NCI-H1436 treated with DMSO at 0.1 percent for 48 hours (cell line): ENCODE measurements at places on chromosomes 6 and 20.

DNA sequence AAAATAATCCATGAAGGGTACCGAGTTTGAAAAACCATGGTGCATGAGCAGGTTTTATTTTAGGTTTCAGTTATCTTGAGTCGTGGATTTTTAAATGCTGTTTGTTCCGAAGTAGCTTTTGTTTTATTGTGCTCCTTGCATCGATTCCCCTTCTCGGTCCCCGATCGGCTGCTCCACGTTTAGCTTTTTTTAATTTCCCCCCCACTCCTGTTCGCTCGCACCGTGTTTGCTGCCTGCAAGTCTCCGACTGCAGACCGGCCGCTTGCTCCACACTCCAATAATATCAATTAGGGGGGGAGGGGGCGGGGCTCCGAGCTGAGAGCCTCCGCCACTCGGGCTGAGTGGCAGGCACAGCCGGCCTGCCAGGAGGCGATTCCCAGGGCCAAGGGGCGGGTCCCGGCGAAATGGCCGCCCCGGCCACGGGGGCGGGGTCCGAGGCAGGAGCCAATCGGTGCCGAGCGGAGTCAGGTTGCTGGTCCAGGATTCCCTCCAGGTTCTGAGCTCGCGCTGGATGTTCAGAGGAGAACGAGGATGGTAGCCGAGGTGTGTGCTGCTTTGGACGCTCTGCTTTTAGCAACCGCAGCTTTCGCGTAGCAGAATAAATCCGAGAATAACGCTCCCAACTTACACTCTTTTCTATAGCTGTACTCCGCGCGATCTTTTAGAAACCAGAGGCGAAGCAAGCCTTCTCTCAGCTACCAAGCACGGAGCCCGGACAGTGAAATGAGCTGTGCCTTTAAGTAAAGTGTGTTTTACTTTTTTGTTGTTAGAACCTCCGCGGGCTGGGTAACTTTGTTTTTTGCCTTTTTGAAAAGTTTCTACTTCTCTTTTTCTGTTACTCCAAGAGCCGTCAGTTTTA, at the start of gene EPHA7:
EPHA7 (minus strand) TSS at position 256 of the 859 bp plus-strand sequence; CDS start at position 38, 218 bp downstream.
- DNase-seq: peak; percentile 95

- DNase-seq: no peak
These were observed 11.0 kb downstream of the RMND1 start for GRCh38 chr6:151440930-151441329.

GRCh38 chr6:22199771-22200170, 97.1 kb downstream of the PRL start:
- DNase-seq: no peak

DNA sequence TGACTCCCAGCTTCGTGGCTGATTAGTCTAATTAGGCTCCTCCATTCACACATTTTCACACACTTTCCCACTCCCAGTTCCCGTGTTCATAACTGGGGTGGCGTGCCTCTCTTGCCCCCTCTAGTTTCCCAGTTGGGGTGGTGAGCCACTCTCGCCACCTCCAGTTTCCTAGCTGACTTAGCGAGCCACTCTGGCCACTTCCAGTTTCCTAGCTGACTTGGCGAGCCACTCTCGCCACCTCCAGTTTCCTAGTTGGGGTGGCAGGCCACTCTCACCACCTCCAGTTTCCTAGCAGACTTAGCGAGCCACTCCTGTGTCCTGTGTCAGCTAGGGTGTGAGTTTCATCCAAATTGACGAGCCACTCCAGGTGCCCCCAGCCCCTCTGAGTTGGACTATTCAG, 7.4 kb upstream of the GMPR start:
- DNase-seq: no peak

DNA sequence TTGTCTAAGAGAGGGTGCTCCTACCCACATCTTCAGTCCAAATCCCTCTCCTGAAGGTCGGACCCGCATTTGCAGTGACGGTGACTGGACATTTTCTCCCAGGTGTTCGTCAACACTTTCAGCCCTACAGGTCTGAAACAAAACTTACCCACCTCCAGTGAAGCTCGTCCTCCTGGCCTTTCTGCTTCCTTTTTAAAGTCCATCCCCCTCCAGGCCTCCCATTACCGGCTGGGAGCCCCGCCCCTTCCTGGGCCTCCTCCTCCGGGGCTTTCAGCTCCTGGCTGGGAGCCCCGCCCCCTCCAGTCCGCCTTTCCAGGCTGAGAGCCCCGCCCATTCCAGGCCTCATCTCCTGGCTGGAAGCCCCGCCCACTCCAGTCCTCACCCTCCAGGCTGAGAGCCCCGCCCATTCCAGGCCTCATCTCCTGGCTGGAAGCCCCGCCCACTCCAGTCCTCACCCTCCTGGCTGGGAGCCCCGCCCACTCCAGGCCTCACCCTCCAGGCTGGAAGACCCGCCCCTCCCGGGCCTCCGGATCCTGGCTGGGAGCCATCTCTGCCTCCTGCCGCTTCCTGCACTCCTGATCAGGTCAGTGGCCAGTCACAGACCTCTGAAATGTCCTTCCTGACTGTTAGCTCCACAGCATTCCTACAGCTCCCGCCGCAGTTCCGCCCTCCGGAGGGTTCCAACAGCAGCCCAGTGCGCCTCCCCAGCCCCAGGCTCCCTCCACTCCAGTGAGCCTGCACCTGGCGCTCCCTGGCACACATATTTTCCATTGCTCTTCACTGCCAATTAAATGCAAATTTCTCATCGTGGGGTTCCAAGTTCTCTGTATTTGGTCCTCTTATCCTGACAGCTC, 98.5 kb downstream of the LY86 start:
- DNase-seq: peak; percentile 95

GRCh38 chr6:40874495-40874894, 164.5 kb downstream of the UNC5CL start:
- no peak for DNase-seq

GRCh38 chr20:347317-347639, 367 bp downstream of the NRSN2 start:
- DNase-seq: no peak
